ENCODE measurements at places on chromosomes 3 and 15.
A peak's percentile ranks its signal among the peaks of the same experiment; 100 is the strongest.

DNA sequence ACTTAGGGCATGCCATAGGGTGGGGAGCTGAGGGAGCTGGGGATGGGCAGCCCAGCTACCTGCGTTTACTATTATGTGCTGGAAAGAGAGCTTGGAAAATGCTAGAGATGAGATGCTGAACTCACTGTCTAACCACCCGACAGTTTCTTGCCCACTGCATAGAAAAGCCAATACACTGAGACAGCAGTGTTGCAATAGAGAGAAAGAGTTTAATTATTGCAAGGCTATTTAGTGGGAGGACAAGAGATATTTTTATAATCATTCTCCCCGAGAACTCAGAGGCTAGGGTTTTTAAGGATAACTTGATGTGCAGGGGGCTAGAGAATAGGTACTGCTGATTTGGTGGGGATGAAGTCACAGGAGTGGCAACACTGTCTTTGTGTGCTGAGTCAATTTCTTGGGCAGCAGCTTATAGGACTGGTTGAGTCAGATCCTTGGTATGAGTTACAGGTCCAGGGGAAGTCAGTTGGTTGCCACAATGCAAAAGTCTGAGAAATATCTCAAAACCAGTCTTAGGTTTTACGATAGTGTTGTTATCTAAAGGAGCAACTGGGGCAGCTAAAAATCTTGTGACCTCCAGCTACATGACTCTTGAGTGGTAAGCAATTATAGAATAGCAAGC is 205.9 kb downstream of the GABRG3 start:
- DNase-seq, result no peak

- no peak for DNase-seq
Measured at GRCh38 chr3:13537909-13538296, 11.0 kb upstream of the FBLN2 start.

GRCh38 chr3:129973853-129974563 is 512 bp upstream of the TRH start:
- peak; percentile 73 for DNase-seq

DNA sequence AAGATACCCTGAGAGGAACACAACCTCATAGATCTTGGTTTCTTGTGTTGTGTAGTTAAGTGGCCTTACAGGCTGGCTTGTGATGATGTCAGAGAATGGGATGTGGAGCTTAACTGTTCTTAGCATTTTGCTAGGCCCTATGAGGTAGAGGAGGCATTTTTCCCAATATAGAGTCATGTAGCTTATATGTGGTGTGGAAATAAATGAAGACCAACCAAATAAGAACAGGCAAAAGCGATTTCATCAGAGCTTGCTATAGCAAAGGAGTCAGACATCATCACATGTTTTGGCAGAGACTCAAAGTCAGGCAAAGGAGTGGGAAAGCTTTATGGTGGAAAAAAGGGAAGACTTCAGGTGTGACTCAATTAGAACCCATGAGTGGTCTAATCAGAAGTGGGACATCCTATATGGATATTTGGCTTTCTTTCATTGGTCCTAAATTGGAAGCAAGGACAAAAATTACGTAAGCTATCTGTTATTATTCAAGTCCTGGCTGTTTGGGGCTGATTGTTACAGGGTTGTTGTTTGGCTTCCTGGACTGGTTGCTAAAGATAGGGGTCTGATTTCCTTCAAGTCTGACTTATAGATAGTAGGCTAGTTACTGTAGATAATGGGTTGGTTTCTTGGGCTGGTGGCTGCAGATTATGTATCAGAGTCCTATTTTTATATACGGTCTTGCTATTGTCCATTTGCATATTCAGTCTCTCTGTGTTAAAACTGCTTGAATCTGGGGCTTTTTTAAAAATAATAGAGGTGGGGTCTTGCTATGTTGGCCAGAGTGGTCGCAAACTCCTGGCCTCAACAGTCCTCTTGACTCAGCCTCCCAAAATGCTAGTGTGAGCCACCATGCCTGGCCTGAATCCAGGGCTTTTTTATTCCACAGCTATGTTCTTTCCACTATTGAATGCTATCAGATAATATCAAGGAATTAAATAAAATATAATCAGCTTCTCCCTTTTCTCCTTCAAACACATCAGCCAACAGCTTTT is 30.3 kb upstream of the SETD2 start:
- no peak for DNase-seq

GRCh38 chr3:142115867-142116668 is 33.3 kb downstream of the TFDP2 start:
- DNase-seq, result no peak

DNA sequence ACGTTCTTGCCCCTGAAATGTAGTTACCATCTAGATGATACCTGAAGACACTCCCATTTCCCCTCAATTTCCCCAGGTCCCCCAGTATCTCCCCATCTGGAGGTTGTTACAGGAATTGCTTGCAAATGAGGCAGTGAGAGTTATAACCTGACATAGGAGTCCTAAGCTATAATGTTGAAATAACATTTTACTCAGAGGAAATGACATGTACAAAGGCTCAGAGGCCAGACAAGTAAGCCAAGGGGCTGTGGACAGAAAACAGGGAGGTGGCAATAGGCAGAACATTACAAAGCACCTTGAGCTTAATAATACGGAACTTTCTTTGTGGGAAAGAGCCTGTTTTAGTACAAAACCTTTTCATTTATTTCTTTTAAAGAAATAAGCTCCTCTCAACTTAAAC is 171.9 kb downstream of the FRMD5 start:
- DNase-seq, result no peak

- DNase-seq, result no peak
Measured at GRCh38 chr3:9779075-9779593, 9.4 kb upstream of the CAMK1 start.

GRCh38 chr15:52227456-52227855 is 36.3 kb upstream of the GNB5 start:
- DNase-seq, result peak; percentile 84

GRCh38 chr15:77296773-77297337 is 123.0 kb downstream of the PEAK1 start:
- peak; percentile 4 for DNase-seq

DNA sequence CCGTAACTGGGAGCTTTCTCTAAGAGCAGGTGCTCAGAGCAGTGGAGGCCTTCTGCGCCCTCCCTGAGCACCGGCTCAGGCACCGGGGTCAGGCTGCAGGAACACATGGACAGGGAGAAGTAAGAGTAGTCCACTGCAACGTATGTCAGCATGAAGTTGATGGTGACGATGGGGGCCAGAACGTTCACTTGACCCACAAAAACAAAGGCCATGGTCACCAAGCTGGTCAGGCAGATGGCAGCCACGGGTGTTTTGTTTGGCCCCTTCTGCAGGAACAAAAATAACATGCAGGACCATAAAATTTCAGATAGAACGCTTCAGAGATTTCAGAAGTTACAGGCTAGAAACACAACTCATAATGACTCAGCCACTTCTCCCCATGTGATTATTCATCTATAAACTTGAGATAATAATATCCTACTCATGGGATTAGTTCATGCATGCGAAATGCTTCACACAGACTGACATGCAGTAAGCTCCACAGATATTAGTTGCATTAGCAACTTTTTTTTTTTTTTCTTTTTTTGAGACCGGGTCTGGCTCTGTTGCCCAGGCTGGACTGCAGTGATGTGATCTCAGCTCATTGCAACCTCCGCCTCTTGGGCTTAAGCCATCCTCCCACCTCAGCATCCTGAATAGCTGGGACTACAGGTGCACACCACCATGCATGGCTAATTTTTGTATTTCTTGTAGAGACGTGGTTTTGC is 52.2 kb upstream of the HEG1 start:
- no peak for DNase-seq

DNA sequence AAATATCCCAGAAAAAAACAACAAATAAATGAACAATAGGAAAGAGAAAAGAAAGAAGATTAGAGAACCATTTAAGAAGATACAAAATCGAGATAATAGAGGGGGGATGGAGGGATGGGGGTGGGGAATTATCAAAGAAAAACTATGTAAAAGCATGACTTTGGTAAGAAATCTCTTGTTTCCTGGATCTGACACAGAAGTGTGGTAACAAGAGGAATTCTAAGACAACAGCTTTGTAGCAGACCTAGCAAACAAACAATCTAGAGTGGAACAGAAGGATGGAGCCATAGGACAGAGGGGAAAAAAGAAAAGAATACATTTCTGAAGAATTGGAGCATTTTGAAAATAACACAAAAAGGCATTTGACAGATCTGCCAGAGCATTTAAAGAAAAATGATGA is 49.3 kb upstream of the HEG1 start:
- no peak for DNase-seq

DNA sequence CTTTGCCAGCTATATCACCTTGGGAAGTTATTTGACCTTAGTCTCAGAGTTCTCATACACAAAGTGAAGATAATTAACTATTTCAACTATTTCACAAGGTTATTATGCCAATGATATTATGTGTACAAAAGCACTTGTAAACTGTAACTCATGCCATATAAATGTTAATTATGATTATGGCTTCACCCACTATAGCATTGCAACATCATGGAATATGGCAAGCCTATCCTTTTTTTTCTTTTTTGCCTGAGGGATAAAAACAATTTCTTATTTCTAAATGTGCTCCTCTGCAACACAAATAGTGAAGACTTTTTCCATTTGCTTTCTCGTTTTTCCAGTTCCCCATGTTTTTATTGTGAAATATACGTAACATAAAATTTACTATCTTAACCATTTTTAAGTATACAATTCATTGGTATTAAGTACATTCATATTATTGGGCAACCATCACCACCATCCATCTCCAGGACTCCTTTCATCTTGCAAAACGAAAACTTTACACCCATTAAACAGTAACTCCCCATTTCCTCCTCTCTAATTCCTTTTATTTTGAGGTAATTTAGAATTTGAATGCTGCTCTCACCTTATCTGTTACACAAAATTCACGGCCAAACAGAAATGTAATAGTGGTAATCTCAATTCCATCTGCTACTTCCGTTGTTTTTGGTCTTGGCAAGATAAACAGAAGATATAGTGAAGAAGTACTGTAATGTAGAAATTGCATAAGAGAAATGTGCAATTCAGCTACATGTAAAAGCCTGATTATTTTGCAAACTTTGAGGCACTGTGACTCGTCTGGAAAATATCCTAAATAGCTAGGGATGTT is 46.3 kb downstream of the NANOGP8 start:
- no peak for DNase-seq

DNA sequence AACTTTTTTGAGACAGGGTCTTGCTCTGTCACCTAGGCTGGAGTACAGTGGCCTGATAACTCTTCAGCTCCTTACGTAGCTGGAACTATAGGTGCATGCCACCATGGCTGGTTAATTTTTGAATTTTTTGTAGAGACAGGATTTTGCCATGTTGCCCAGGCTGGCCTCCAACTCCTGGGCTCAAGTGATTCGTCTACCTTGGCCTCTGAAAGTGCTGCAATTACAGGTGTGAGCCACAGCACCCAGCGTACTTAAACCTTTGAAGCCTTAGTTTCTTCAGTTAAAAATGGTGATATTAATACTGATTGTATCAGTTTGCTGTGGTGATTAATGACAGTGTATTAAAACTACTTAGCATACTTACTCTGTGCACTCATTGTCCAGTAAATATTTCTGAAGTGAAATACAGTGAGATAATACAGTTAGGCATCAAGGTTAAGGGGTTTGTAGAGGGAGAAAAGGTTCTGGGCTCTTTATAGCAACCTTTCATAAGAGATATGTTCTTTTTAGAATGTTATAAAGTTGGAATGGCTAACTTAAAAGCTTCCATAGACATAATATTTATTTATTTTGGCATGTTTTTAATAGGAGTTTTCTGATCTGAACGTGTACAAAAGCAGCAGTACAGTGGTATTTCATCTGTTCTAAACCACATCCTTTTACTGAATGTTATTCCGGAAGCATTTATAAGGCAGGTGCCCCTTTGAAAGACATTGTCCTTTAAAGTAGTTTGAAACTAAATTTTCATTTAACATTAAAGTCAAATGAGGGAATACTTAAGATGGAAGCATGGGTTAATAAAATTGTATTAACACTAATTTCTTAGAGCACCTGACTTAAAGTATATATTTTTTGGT is 23.6 kb downstream of the NCK1 start:
- no peak for DNase-seq

DNA sequence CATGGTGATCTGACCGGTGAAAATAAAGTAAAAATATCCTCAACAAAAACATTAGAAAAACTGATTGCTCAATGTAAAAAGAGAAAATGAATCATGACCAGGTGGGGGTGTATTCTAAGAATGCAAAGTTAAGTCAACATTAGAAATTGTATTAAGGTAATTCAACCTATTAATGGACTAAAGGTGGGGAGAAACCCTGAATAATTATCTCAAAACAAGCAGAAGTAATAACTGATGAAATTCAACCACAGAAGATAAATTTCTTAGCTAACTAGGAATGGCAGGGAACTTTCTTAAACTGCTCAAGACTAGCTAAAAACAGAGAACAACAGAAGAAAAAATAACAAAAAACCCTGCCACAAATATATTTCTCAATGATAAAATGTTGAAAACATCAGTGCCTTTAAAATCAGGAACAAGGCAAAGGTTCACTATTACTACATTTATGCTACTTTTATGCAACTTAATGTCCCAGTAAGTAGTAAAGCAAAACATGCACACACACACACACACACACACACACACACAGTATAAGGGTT is 204.4 kb upstream of the THBS1 start:
- DNase-seq, result no peak

- no peak for DNase-seq
Measured at GRCh38 chr3:187628169-187628568, 42.0 kb downstream of the SST start.

DNA sequence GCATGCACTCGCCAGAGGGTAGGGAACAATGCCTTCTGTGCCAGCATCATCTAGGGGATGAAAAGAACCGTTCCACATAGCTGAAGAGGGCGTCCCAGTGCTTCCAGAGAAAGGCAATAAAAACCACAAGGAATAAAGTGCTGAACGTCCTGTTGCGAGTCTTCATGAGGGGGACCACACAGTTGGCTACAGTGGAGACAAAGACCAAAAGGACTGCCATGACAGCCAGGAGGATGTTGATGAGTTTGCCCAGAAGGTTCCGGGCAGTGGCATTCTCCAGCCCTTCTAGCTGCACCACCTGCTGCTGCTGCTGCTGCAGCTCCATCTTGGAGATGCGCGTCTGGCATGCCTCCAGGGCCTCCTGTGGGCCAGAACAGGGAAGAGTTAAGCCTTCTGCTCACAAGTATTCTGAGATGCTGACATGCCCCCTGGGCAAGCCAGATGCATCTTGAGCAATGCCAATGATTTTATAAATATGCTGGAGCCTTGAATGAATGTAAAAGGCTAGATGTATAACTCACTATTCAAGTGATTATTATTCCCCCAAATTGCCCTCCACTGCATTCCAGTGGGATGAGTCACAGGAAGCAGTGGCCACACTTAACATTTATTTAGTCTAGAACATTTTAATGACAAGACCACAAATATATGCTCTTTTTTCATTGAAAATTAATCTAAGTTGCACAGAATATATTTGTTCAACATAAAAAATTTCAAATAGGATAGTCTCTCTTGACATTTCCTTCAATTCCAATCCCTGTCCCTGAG is 45.1 kb upstream of the PLXND1 start:
- DNase-seq, result peak; percentile 45

DNA sequence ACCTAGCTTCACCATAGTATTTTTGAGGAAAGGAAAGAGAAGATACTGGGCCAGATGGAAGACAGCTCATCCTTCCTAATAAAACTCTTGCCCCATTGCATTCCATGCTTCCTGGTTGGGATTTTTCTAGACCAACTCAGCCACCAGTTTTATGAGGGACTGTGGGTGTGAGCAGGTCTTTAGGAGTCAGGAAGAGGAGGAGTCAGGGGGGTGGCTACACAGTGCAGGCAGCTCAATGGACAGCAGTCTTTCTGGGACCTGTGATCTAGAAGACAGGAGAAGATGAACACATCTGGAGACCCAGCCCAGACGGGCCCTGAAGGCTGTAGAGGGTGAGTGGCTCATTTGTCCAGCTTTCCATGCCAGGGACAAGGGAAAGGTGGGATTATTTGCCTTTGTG is at the start of gene NOX5:
Gene NOX5, plus strand, starts transcription at position 242 of the 400 bp plus-strand sequence. Its CDS starts 41 bp downstream, at position 283.
- DNase-seq, result no peak

GRCh38 chr15:41689834-41690233 is 29.6 kb downstream of the MGA start:
- DNase-seq, result no peak

All from brain (organoid and tissue), 16 donors.